Daoy (cell line): ENCODE measurements at places on chromosomes 12 and 14. TPM values are rescaled to one million over a fixed set of nuclear protein-coding genes. Genes with fewer than 3 reads are reported as not detected.
A peak's percentile ranks its signal among the peaks of the same experiment; 100 is the strongest.

GRCh38 chr14:105848570-105848969 lies 322.2 kb downstream of the TMEM121 start:
- DNase-seq: no peak

DNA sequence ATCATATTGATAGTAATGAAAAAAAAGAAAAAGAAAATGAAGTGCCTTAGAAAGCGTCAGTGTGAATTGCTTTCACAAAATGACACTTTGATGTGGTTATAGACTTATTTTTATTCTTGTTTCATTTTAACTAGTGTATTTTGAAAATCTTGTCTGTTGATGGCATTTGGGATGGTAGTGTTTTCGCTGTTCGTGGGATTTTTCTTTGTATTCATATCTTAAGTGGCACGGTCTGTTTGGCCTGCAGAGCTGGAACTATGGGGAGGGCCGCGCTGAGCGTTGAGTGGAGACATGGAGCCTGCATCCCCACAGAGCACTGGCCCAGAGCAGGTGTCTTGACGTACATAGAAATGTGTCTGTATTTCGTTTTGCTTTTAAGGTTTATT lies 61.6 kb downstream of the WDR20 start:
- DNase-seq: no peak

PIANP gene
- total RNA-seq: 0.06 TPM in 1 of 2 replicates, not detected in the other

DNA sequence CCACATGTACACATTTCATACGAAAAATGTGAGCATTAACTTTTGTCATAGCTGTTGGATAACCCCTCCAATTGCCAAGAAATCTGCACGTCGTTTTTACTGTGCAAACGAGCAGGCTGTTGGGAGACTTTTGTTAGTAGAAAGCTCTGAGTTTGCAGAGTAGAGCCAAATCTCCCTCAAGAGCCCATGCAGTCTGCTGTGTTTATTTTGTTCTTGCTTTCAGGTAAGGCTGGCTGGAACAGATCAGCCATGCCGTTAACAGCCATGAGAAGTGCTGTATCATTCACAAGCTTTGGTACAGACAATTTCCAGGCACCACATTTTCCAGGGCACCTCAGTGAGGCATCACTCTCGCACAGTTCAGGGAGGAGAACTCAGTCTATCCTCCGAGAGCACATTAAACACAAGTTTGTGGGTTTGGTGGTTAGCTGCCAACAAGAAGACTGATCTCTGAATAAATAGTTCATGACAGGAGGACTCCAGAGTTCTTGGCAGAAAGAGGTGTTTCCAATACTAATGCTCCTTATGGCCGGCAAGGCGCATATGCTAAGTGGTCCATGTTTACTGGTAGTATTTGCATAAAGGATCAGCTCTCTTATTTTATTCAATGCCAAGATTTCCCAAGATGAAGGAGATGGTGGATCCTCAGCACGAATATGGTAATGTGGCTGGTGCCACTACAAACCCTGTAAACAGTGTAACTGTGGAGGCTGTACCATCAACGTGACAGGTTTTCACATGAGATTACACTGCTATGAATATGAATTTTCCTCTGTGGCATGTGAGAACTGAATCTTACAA lies 30.3 kb upstream of the PELI2 start:
- no peak for DNase-seq

GRCh38 chr12:65603438-65604351 lies 220.6 kb upstream of the HMGA2 start:
- DNase-seq: peak; percentile 95

DNA sequence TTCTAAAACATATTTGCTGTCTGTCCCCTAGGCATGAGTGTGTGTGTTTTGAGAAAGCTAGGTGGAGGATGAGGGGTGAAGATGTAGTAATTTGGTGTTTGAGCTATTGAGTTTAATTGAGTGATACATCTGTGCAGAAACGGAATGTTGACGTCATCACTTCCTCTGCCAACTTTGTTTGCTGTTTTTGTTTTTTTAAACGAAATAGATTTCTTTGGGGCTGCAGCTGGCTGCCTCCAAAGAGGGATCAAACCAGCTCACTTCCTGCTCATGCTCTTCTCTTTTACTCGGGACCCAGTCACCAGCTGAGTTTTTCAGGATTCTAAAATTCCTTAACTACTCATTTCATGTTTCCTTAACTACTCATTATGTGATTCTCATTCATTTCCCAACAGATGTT lies 19.5 kb upstream of the CRACR2A start:
- no peak for DNase-seq

PRB2 gene
- not detected in 2 replicates for total RNA-seq

- DNase-seq: no peak
These were observed 30.1 kb upstream of the STON2 start for GRCh38 chr14:81430235-81430634.

DNA sequence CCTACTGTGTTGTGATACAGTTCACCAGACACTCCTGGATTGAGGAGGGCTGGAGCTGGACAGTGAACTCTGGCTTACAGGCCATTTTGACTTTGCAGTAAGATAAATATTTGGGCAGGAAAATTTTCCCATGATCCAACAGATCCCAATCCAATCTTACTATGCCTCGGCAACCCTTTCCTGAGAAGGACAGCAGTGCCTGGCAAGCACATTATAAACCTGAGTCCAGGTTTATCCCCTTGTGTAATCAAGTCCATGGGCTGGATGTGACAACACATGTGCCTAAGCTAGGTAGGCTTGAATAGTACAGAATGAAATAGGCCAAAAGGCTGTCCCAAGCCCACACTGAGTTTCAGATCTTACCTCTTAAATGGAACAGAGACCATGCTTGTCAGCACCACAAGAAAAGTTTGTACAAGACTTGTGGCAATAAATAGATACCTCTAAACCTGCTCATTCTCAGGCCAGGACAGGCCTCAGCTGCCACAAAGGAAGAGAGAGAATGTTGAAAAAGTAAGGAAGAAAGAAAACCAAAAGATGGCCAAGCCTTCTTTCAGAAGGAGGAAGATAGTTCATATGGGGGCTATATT lies 34.9 kb downstream of the CREBL2 start:
- DNase-seq: no peak

DNA sequence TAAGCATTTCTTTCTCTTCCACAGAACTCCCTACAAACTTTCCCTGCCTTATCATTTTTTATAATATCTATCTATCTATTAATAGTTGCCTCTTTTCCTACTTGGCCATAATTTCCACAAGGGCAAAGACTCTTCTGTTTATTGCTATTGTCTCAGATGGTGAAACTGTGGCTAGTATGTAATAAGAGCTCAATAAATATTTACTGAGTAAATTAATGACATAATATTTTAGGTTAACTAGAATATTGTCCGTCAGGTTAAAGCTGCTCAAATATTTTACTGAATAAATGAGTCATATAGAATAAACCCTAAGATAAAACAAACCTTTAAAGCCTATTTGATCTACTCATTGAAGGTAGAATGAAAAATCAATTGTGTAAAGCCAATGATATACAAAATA lies 240.5 kb downstream of the PPFIA2 start:
- DNase-seq: no peak
